Activated CD8-positive, alpha-beta memory T cell treated with anti-CD3 and anti-CD28 coated beads, Interleukin-2, amount 10 ng/mL, durations not matched to agents 7 days and 5 days (primary cell): ENCODE measurements at places on chromosomes 6 and 20.
A peak's percentile ranks its signal among the peaks of the same experiment; 100 is the strongest.

DNA sequence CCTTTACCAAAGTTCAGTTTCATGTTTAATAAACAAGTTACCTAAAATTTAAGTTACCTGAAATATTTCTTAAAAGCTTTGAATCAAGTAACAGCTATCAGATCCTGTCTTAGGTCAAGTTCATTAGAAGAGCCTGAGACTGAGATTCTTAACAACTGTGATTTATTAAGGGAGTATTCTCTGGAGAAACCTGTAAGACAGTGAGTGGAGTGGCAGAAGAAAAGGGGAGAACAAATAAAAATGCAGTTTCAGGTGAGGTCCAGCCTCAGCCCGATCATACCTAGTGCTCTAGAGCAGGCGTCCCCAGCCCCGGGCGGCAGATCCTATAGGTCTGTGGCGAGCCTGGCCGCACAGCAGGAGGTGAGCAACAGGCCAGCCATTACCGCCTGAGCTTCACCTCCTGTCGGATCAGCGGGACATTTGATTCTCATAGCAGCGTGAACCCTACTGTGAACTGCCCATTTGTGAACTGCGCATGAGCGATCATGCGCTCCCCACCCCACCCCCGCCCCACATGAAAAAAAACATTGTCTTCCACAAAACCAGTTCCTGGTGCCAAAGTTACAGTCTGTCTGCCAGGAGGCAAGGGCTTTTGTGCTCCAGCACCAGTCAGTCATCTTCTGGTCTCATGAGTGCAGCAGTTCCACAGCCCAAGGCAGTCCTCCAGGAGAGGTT lies 59.2 kb upstream of the ADGRB3 start:
- no peaks in the 10 kb centered on the region for H3K36me3 ChIP-seq
- H3K27me3 ChIP-seq, result peaks cover 2% of the 10 kb centered on the region
- DNase-seq, result no peak
- H3K4me1 ChIP-seq, result no peaks in the 10 kb centered on the region

DNA sequence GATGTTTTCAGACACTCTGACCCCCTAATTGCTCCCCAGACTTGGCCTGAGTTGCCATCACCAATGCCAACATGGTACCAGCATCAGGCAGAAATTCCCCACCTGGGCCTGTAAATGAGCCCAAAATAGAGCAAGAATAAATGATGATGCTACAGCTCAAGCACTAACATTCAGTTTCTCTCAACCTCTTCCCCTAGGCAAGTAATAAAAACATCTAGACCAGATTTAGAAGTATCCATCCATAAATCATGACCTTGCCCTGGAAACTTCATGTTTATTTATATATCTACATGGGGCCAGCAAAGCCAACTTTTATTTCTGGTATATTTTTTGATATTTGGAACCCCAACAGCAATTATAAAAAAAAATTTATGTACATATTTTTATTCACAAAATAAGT lies 221.4 kb upstream of the PLN start:
- no peaks in the 10 kb centered on the region for H3K4me1 ChIP-seq
- H3K4me3 ChIP-seq, result no peak overlapping the region
- DNase-seq, result no peak
- no peaks in the 10 kb centered on the region for H3K36me3 ChIP-seq
- no peaks in the 10 kb centered on the region for H3K27me3 ChIP-seq

DNA sequence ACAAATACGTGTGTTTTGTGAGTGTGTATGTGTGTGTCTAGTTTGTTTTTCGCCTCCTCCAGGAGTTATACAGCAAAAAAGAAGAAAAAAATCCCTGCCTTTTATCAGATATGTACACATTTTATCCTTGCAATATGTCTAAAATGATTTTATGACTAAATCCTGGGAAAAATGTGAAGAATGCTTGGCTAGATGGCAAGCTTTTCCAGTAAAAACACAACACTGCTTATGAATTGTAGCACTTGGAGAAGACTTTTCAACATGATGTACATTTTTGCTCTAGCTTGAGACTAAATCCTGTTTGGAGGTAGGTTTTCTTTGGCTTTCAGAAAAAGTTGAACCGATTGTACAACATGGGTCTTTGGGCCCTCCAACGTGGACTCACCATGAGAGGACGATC lies 160.2 kb downstream of the GMPR start:
- H3K36me3 ChIP-seq, result peaks cover 20% of the 10 kb centered on the region
- peaks cover 19% of the 10 kb centered on the region for H3K4me1 ChIP-seq
- no peaks in the 10 kb centered on the region for H3K27me3 ChIP-seq
- DNase-seq, result no peak
- no peak overlapping the region for H3K4me3 ChIP-seq

DNA sequence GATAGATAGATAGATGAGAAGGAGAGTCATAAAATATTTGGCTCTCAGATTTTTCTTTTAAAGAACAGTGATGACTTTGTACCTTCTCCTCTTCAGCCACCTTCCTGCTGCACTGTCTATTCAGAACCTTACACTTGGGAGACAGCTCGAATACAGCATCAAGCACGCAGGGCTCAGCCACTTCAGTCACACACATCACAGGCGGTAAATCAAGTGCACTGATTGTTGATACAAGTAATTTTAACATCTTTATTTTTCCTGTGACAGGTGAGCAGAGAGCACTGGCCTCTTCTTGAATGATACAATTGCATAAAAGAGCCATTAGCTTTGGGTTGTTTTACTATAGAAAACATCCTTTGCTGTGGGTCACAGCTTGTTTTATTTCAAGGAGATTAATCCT lies 1118.5 kb upstream of the EYS start:
- H3K27me3 ChIP-seq, result no peaks in the 10 kb centered on the region
- no peaks in the 10 kb centered on the region for H3K4me1 ChIP-seq
- H3K27ac ChIP-seq, result no peak overlapping the region
- no peak for DNase-seq
- H3K36me3 ChIP-seq, result no peaks in the 10 kb centered on the region

GRCh38 chr6:41073968-41074691 lies 1.4 kb downstream of the NFYA start:
- H3K4me3 ChIP-seq, result peak overlapping the region; percentile 96
- peaks cover 58% of the 10 kb centered on the region for H3K4me1 ChIP-seq
- peaks cover 28% of the 10 kb centered on the region for H3K36me3 ChIP-seq
- peak overlapping the region; percentile 99 for H3K27ac ChIP-seq

DNA sequence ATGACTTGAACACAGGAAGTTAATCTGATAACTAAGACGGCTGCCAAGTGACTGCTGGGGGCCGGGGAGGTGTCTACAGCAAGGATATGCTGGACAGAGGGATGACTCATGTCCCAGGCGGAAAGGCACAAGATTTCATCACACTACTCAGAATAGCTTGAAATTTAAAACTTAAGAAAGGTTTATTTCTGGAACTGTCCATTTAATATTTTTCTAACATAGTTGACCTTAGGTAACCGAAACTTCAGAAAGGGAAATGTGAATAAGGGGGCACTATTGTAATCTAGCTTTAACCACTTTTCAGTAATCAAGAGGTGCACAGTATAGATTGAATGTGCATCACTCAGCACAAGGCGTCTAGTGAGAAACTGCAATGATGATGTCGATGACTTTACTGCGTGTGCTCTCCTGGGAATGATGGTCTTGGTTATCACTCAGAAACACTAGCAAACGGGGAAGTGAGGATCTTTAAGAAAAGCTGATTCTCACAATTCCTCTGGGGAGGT lies 171.5 kb downstream of the QKI start:
- no peaks in the 10 kb centered on the region for H3K27me3 ChIP-seq
- H3K36me3 ChIP-seq, result no peaks in the 10 kb centered on the region
- H3K27ac ChIP-seq, result no peak overlapping the region
- no peaks in the 10 kb centered on the region for H3K4me1 ChIP-seq

- H3K27ac ChIP-seq, result peak overlapping the region; percentile 62
- peaks cover 11% of the 10 kb centered on the region for H3K27me3 ChIP-seq
- peak; percentile 73 for DNase-seq
- H3K4me1 ChIP-seq, result peaks cover 37% of the 10 kb centered on the region
These were observed 7.1 kb upstream of the TCP11 start for GRCh38 chr6:35148167-35148741.

DNA sequence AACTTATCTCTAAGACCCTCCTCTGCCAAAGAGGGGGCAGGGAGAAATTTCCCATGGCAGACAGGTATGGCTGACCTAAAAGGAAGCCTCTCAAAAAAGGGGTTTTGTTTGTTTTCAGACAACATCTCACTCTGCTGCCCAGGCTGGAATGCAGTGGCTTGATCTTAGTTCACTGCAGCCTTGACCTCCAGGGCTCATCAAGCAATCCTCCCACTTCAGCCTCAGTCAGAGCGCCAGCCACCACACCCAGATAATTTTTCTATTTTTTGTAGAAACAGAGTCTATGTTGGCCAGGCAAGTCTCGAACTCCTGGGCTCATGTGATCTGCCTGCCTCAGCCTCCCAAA lies 3.8 kb downstream of the EZR start:
- no peak for DNase-seq
- H3K36me3 ChIP-seq, result peaks cover 72% of the 10 kb centered on the region
- no peaks in the 10 kb centered on the region for H3K27me3 ChIP-seq
- H3K4me3 ChIP-seq, result peak overlapping the region; percentile 99
- peak overlapping the region; percentile 98 for H3K27ac ChIP-seq
- peaks cover 72% of the 10 kb centered on the region for H3K4me1 ChIP-seq

- no peak for DNase-seq
- H3K4me3 ChIP-seq, result no peak overlapping the region
- no peaks in the 10 kb centered on the region for H3K27me3 ChIP-seq
- H3K4me1 ChIP-seq, result peaks cover 19% of the 10 kb centered on the region
These were observed 13.4 kb downstream of the MTFR2 start for GRCh38 chr6:136236466-136237293.

GRCh38 chr6:158287047-158287446 lies 25.2 kb upstream of the TULP4 start:
- no peaks in the 10 kb centered on the region for H3K27me3 ChIP-seq
- H3K4me1 ChIP-seq, result peaks cover 65% of the 10 kb centered on the region
- no peak overlapping the region for H3K4me3 ChIP-seq
- no peak for DNase-seq

DNA sequence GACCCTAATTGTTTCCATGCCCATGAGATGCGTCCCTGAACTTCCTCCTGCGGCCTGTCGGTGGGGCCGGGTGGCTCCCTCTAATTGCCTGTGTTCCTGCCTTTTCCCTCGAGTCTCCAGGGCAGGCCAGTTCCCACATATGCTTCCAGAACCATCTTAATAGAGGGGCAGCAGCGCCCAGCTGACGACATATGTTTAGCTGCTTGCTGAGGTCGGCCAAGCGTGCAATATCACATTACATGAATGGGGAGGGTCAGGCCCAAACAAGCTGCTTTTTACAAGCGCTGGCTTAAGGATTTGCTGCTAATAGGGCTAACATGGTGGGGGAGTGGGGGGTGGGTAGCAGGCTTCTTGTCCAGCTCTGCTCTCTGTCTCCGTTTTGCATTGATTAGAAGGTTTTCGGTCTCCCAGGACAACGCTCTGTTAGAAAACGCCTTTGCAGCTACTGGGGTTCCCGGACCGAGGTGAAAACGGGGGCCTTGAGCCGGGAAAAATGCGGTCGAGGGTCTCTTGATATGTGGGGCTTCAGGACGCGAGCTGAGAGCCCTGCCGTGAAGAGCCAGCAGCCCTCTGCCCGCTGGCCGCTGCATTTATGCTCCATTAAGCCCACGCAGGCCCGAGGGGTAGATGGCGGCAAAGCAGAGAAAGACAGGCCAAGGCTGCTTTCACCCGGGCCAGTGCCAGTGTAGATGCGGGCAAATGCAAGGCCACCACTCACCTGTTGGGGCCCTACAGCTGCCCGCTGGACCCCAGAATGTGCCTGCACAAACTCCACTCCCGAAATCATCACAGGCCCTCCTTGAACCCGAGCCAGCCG lies 308.5 kb downstream of the BMP7 start:
- no peaks in the 10 kb centered on the region for H3K36me3 ChIP-seq
- no peak overlapping the region for H3K4me3 ChIP-seq
- H3K4me1 ChIP-seq, result no peaks in the 10 kb centered on the region
- DNase-seq, result no peak

DNA sequence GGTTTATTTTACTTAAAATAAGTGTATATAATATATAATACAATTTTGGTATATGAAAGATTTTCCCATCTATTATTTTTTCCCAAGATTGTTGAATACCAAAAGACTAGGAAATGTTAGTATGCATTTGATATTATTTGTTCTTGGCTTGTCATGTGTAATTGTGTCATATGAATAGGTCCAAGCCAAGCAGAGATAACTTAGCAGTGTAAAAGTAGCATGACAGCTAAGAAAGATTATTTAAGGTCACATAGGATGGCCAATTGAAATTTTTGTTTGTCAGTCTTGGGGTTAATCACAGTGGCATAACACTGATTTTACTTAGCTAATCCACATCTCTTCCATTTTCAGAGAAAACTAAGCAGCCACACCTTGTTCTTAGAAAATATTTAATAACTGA lies 38.8 kb upstream of the RSPO3 start:
- peaks cover 4% of the 10 kb centered on the region for H3K27me3 ChIP-seq
- H3K36me3 ChIP-seq, result no peaks in the 10 kb centered on the region
- H3K27ac ChIP-seq, result no peak overlapping the region
- no peak overlapping the region for H3K4me3 ChIP-seq
- DNase-seq, result no peak

GRCh38 chr6:113634352-113635163 lies 222.6 kb upstream of the MARCKS start:
- H3K36me3 ChIP-seq, result no peaks in the 10 kb centered on the region
- peaks cover 12% of the 10 kb centered on the region for H3K27me3 ChIP-seq
- H3K27ac ChIP-seq, result no peak overlapping the region
- DNase-seq, result no peak

DNA sequence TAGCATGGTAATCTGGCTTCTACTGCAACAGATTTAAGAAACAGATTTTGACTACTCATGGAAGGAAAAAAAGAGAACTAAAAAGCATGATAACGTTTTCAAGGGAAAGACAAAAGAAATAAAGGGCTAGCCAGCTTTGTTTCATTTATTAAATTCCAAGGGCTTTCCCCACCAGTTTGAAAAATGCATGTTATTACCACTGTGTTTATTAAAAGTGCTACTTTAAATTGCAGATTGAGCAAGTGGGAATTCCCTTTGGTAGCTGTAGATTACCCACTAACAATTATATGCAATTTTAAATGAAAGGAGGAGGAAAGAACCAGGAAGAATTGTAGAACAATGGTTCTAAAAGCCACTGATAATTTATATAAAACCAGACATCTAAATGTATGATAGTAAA lies 40.6 kb upstream of the NHSL1 start:
- no peak overlapping the region for H3K27ac ChIP-seq
- no peaks in the 10 kb centered on the region for H3K4me1 ChIP-seq
- H3K27me3 ChIP-seq, result peaks cover 54% of the 10 kb centered on the region
- no peaks in the 10 kb centered on the region for H3K36me3 ChIP-seq
- H3K4me3 ChIP-seq, result no peak overlapping the region
- DNase-seq, result no peak

GRCh38 chr6:169800116-169800667 lies 48.8 kb downstream of the ERMARD start:
- H3K4me1 ChIP-seq, result peaks cover 27% of the 10 kb centered on the region
- no peak overlapping the region for H3K4me3 ChIP-seq
- no peak for DNase-seq
- H3K36me3 ChIP-seq, result no peaks in the 10 kb centered on the region
- H3K27ac ChIP-seq, result no peak overlapping the region
